H4 (cell line): ENCODE measurements at places on chromosomes 13 and 19. TPM values are rescaled to one million over a fixed set of nuclear protein-coding genes. Genes with fewer than 3 reads are reported as not detected.

DNA sequence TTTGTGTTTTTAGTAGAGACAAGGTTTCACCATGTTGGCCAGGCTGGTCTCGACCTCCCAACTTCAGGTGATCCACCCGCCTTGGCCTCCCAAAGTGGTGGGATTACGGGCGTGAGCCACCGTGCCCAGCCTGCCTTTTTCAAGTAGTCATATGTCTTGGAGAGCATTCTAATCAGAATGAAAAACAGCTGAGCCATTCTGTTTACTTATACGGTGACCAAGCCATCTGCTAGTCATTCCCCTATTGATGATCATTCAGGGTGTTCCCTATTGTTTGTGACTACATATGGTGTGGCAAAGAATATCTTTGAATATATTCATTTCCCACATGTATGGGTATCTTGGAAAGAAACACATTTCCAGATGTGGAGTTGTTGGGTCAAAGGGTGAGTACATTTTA lies 17.2 kb downstream of the BLOC1S3 start:
- DNase-seq = no peak

DNA sequence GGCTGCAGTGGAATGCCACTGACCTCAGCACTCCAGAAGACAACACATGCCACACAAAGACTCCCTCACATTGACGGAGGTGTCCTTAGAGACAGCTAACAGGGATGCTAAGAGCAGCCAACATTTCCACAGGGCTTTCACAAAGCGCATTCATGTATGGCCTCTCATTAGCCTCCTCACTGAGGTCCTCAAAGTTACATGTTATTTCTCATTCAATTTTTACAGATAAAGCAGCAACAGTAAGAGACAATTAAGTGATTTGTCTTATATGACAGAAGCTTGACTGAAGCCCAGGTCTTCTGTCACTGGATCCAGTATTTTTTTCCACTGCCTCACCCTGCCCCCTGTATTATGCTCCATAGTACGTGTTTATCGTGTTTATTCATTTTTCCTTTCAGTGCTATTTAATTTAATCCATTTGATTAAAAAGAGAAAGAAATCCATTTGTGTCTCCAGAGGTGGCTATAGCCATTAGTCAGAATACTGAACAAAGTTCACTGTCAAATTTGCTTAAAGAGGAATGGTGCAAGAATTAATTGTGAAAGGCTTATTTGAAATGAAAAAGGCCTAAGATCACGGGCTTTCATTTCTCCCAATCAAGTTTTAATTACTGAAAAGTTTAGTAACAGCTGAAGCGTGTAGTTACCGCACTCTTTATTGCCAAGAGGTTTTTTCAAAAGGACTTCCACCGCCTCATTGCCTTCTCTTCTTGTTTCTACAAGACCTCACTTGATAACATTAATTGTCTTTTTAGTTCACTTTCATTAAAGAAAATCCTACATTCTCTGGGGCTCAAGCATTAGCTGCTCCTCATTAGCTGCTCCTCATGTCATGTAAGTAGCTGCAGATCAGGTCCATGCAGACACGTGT lies 115.0 kb downstream of the COG6 start:
- no peak for DNase-seq

DNA sequence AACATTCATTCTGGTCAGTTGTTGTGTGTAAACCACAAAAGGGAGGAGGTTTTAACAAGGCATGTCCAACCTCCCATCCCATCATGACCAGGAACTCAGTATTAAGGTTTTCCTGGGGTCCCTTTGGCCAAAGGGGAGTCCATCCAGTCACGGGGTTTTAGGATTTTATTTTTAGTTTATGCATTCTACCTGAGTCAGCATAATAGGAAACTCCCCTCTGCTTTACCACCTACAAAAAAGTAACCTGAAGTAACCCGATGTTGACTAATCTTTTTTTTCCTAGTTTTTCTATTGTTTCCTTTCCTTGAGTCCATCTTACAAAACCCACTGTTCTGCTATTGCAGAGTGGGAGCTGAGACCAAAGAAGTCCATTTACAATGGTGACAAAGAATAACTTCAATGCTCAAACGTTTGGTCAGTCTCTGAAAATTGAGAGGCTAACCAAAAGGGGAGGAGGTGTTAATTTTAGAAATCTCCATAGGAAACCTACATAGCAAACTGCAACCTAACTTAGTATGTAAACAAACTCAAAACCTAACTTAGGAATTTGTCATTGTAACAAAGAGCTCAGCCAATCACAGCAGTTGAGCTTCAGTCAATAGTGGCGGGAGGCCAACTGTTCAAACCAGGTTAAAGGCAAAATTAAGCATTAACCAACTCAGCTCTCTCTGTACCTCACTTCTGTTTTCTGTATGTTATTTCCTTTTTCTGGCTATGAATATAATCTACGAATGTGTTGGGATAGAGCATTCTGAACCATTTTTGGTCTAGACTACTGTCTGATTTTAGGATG lies 1954.1 kb downstream of the PCDH9 start:
- no peak for DNase-seq

DNA sequence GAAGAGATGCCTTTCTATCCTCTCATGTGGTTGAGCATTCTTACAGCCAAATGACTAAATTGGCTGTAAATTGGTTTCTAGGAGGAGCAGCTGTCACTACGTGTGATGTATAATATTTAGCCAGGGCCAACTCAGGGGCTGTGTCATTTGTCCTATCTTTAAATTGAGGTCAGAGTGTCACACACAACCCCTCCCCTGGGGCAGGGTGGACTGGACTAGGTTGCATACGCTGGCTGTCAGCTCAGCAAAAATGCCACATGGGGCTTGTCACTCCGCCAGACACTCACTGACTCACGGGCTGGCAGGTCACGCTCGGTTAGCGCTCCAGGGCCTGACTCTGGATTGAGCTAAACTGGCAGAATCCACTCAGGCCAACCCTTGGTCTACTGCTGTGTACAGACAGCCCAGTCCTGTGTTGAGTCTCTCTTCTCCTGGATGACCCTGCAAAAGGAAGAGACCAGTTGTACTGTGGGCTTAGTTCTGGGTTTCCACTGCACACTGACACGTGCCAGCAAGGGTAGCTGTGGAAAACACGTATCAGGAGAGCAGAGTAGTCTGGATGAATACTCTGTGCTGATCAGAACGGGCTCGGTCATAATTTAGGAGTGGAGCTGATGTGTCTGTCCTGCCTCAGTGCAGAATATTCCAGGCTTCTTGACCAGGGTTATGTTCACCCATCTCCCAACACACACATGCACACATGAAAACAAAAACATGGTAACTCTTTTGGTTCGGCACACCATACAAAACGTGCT lies 29.1 kb downstream of the SHISA2 start:
- peak; percentile 87 for DNase-seq

RYR1 gene
- not detected in 2 replicates for total RNA-seq

ZNF177 gene
- 1.0 and 4.4 TPM in 2 replicates for total RNA-seq

VSTM2B gene
- total RNA-seq = 8.7 and 14.0 TPM in 2 replicates

GRCh38 chr13:36787181-36787580 lies 31.8 kb upstream of the RFXAP start:
- no peak for DNase-seq

DNA sequence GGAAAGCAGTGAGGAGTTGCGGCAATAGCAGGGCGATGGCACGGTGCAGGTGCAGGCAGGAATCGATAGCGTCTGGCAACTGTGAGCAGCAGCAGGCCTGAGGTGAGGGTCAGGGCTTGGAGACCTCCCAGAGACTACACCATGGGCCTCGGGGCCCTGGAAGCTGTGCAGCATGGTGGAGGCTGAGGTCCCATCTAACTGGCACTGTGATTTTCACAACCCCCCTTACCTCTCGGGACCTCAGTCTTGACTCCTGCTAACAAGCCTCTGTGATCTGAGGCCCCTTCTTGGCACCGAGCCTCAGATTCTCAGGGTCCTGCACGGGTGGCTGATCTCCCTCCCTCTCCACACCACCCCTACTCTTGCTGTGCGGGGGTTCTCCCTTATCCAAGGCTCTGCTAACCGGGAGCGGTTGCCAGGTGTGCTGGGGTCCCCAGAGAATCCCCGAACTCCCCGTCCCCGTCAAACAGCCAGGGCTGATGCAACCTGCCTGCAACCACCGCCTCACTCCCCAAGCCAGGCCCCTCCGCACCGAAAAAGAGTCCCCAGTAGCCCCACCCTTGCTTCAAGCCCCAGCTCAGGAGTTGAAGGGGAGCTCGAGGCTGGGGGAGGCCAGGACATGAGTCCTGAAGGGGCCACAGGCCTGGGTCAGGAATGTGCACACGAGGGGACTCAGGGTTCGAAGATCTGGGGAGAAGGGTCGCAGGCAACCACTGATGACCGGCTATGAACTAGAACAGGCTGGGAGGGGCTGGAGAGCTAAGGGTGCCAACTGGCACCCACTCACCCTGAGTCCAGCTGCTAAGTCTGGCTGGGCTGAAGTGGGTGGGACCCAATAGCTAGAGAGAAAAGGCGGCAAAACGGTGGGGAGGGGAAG lies 4.8 kb upstream of the ATF5 start:
- DNase-seq = no peak

- no peak for DNase-seq
Measured at GRCh38 chr19:39969266-39969665, 1.7 kb upstream of the PSMC4 start.

DNA sequence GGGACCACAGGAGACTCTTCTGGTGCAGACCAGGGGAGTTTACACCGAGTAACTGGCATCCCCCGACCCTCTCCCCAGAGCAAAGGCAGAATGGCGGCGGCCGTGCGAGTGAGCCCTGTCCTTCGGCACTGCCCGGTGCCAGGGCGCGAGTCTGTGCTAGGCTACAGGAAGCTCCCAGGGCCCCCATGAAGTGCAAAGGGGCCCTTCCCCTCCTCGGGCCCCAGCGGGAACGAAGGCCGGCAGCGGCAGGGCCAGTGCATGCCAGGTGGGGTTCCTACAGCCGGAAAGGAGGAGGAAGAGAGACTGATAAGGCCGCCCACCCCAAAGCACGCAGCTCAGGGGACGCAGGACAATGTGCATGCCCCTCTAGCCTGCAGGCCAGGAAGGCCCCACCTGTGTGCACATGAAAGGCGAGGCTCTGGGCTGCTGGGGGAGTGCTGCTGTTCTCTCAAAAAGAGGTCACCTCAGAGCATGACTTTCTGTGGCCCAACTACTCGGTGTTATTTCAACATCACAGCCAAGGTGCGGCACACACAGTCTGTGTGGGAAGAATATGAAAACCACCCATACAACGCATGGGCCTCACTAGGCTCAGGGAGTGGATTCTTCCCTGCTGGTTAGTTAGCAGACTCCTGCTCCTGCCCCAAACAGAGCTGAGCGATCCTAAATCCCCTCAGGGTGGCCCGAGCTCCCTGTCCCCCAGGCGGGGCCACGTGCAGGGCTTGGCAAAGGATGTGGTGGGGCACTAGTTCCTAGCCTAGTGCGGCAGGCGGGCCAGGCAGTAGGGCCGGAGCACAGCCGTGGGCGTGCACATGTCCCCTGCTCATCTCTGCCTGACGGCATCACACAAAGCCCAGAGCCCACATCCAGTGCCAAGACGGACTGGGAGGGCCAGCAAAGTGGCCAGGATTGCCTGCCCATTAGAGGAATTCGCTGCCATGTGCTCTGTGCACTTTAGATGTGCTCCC lies 28.4 kb upstream of the TIMM44 start:
- DNase-seq = no peak

ZNF541 gene
- not detected in 2 replicates for total RNA-seq

DNA sequence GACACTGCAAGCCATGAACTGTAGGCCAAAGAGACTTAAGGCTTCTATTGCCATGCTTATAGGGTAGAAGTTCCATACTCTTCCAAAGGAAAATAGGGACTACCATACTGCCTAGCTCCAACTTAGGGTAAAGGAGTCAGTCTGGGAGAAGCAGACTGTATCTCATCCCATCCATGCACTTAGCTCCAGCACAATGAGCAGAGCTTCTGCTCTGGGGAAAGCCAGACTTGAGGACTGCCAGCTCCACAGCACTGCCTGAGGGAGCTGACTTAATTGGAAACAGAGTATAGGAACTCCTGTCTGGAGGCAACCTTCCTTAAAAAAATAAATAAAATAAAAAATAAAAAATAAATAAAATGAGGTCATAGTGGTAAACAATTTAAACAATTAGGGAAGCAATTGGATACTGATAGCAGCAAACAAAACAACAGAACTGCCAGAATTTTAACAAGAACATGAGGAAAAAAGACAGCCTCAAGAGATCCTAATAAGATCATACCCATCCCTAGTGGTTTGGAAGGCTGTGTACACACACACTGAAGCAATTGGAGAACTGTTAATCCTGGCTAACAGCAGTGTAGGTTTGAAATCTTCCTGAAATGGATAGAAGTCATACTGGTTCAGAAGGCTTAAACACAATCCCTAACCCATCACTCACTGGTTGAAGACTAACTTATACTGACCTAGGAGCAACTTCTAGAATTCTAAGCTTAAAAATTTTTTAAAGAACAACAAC lies 550.1 kb downstream of the TBC1D4 start:
- DNase-seq = no peak

- no peak for DNase-seq
Measured at GRCh38 chr13:50485979-50486935, 357.2 kb downstream of the DLEU7 start.

DNA sequence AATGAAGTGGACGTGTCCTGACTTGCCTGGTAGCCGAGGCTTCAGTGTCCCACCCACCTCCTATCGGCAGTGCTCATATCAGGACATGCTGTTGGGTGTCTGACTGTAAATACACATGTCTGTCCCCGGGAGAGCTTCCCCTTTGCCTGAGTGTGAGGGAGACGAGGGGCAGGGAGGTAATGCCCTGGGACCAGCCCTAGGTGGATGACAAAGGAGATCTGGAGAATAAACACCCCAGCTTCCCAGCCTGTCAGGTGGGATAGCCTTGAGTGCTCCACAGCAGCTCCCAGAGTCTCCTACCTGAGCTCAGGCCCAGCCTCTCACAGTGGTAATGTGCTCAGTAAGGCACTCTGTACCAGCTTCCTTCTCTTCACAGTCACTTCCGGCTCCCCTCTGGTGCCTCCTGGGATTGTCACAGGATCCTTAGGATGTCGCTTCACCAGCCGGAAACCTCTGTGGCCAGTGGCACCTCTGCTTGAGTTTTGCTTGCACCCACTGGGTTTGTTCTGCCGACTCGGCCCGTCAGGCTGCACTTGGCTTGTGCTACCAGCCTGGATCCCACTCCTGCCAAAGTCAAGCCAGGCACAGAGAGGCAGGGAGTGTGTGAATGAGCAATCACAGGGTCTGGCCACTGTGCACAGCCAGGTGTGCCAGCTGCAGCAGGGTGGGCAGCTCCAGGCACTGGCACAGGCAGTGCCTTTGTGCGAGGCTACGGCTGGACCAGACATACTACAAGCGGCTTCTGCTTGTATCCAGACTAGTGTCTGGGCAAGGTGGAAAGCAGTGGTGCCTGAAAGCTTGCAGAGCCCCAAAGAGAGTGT lies 54.4 kb upstream of the RGCC start:
- DNase-seq = no peak

DNA sequence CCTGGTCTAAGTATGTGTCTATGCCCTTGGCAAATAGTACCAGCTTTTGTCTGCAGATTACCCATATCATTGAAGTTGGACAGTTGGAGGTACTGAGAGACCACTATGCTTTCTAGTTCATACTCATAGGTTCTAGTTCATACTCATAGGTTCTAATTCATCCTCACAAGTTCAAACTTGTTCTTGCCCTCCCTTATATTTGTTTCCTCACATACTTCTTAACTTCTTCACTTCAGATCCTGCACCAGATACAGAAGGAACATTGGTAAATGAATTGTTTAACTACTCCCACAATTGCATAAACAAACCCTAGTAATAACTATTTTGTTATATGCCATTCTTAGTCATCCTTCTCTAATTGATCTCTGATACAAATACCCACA lies 172.2 kb downstream of the SLITRK1 start:
- DNase-seq = no peak

- peak; percentile 54 for DNase-seq
Measured at GRCh38 chr13:27183561-27184147, 12.0 kb upstream of the USP12 start.

MEF2B gene
- total RNA-seq = 0.27 TPM in 1 of 2 replicates, not detected in the other

CD177 gene
- 0.21 TPM in 1 of 2 replicates, not detected in the other for total RNA-seq

- no peak for DNase-seq
Measured at GRCh38 chr13:61466280-61466679, 50.6 kb upstream of the PCDH20 start.

TMEM38A gene
- total RNA-seq = 6.8 and 11.2 TPM in 2 replicates

ZNF264 gene
- 9.6 and 11.9 TPM in 2 replicates for total RNA-seq
